Activated CD8-positive, alpha-beta memory T cell treated with anti-CD3 and anti-CD28 coated beads for 1 hour (primary cell): ENCODE measurements at places on chromosomes 2 and 18.

GRCh38 chr2:113876503-113877387, 13.1 kb upstream of the ACTR3 start:
- DNase-seq, result peak; percentile 37

- no peak for DNase-seq
These were observed 54.1 kb downstream of the CDC42EP3 start for GRCh38 chr2:37617119-37617892.

DNA sequence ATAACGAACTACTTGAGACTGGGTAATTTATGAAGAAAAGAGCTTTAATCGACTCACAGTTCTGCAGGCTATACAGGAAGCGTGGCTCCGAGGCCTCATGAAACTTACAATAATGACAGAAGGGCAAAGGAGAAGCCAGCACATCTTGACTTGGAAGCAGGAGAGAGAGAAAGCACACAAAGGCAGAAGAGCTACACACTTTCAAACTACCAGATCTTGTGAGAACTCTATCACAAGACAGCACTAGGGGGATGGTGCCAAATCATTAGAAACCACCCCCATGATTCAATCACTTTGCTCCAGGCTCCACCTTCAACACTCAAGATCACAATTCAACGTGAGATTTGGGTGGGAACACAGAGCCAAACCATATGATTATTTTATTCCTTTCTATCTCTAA, 655.9 kb upstream of the SYT4 start:
- no peak for DNase-seq

DNA sequence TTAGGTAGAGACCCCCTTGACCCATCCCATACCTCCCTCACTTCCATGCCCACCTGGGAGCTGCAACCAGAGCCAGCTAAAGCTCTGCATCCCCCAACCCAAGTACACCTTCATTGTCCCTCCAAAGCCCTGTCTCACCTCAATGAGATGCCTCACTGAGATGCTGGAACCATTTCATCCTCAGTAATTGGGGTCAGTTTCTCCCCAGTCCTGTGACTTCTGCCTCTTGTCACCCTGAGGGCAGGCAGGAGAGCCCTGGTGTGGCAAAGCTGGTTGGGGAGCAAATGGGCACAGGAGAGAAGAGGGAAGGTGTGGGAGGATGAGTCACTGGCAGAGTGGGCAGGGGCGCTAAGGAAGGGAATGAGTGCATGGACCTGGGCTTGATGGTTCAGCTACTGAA, 27.9 kb upstream of the NT5DC4 start:
- DNase-seq, result no peak

DNA sequence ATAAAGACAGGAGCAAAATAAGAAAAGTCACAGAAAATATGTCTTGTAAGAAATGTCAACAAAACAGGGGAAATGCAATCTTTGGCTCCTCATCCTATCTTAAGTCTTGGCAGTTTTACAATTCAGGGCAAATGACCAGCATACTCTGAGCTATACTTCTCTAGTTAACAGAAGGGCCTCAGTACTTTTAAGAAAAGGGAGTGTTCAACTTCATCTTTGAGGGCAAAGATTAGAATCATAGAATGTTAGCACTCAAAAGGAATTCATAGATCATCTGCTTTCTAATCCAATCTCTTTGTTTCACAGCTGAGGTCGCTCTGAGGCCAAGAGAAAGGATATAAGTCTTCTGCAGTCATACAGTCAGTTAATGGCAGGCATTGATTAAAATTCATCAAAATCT, 174.0 kb upstream of the NT5C1B start:
- no peak for DNase-seq

- DNase-seq, result no peak
These were observed 31.7 kb upstream of the ASPRV1 start for GRCh38 chr2:69993048-69993565.

GRCh38 chr2:148666555-148666954, 22.0 kb downstream of the EPC2 start:
- DNase-seq, result no peak

DNA sequence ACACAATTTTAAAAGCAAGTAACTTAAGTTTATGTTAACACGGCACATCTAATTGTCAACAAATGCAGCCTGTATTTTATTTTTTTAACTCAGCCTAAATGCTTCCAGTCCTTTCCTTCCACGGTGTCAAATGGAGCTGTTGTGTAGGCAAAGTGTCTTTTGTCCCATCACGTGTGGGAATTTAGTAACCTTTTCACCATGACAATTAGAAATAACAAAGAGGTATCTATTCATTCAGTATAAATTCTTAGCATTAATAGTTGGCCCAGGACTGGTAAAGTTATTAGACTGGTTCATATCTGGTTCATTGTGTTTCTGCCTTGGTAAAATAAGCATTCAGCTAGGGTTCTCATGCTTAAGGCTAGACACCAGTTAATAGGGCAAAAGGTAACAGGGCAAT, 47.9 kb downstream of the FRZB start:
- DNase-seq, result no peak

- DNase-seq, result no peak
These were observed 45.0 kb upstream of the EML4 start for GRCh38 chr2:42124011-42124785.

DNA sequence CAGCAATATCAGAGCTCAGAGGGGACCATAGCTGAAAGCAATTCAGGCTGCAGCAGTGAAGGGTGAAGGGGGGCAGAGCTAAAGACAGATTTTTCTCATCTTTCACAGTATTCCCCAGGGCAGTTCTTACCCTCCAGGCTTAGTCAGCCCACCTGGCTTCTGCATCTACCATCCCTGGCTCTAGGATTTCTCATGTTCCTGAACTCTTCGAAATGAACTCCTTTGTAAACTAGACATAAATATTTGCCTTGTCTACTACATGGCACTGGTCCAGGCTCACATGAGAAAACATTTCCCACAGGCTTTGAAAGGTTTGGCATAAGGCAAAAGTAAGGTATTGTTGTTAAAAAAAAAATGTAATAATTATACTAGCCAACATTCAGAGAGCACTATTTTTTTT, 23.6 kb upstream of the NEB start:
- DNase-seq, result no peak

GRCh38 chr18:36398419-36398818, 100.9 kb downstream of the FHOD3 start:
- no peak for DNase-seq

DNA sequence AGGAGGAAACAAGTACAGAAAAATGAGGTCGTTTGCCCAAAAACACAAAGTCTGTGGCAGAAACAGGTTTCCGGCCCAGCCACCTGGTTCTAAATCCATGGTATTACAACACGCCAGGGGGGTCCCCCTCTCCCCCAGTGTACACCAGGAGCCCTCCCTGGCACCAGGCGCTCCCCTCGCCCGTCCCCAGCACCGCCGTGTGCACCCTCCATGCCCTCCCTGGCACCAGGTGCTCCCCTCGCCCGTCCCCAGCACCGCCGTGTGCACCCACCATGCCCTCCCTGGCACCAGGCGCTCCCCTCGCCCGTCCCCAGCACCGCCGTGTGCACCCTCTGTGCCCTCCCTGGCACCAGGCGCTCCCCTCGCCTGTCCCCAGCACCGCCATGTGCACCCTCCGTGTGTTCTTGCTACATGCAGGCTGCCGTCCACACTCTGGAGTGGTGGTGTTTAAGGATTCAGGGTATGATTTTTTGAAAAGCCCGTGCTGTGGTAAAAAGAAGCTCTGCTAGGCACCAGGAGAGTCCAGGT, 59.8 kb upstream of the NFATC1 start:
- no peak for DNase-seq

DNA sequence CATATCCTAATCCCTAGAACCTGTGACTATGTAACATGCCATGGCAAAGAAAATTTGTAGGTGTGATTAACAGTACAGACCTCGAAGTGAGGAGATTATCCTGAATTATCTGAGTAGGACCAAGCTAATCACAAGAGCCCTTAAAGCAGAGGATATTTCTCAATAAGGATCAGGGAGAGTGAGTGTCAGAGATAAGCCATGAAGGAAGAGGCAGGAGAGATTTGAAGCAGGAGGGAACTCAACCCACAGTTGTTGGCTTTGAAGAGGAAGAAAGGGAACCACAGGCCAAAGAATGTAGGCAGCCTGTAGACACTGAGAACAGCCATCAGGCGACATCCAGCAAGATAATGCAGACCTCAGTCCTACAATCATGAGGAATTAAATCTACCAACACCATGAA, 229.3 kb downstream of the NBAS start:
- DNase-seq, result no peak

GRCh38 chr2:67945940-67946339, 116.9 kb downstream of the C1D start:
- DNase-seq, result no peak

DNA sequence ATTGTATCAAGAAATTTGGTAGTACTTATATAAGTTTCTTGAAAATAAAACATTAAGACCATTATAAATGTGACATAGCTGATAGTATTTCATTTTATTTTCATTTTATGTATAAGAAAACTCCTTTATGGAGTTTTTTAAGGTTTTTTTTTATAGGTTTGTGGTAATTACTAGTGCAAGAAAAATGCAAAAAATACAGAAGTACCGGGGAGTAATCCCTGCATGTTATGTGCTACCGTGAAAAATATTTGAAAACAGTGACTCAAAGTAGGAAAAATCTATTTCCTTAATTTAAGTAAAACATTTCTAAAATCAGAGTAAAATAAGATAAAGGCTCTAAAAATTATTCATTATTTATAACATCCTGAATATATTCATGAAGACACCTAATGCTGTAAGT, 21.6 kb downstream of the ZSWIM2 start:
- DNase-seq, result no peak

- no peak for DNase-seq
These were observed 332.0 kb downstream of the PIK3C3 start for GRCh38 chr18:42287047-42287446.

GRCh38 chr2:25304321-25304720, 37.4 kb downstream of the DNMT3A start:
- DNase-seq, result no peak

DNA sequence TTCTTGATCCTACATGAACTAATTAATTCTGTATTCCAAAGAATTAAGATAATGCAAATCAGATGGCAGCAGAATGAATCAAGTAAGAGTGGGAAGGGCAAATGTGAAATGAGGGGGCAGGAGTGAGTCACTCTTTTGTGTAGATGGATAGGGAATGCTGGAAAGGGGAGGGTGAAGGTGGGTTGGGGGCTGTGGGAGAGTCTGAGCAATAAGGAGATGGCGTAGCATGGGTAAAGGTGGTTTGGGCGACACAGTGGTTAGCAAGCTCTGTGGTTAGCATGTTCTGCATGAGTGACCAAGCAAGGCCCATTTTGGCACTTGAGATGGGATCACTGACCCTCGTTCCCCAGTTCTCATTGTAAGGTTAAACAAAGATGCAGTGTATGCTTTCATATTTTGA, 20.4 kb downstream of the GPD2 start:
- no peak for DNase-seq

GRCh38 chr18:24853076-24853475, 392.6 kb downstream of the HRH4 start:
- no peak for DNase-seq

- DNase-seq, result no peak
These were observed 6.8 kb downstream of the DNAJB2 start for GRCh38 chr2:219285894-219286425.

DNA sequence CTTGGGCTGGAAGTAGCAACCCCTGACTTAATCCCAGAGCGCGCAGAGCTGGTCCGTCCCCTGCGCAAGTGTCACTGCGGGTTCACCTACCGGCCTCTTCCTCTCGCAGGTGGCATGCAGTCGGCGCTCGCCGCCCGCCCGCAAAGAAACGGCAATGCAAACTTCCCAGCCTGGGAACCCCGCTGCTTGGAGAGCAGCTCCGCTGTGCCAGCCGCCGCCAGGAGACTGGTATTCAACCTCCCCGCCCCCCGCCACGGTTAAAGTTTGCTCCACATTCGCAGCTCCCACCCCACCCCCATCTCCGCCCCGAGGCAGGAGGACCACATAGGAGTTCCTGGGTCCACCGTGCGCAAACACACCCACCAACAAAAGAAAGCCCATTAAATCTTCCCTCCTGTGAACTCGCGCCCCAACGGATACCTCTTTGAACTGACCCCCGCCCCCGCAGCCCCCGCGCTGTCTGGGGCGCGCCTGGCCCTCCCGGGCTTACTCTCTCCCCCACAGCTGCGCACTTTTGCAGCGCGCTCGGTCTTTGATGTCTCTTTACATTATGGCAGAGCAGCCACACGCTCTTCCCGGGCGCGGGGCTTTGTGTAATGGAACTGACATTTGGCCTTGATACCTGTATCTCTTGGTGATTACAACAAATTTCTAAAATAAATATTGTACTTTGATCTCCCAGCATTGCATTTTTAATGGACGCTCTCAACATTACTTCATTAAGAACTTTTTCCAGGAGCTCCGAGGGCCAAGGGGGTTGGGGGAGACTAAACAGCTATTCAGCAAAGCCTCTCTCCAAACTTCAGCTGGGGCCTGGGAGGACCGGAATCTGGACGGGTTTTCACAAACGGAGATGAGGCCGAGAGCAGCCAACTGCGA, 3.1 kb upstream of the SP5 start:
- DNase-seq, result no peak

DNA sequence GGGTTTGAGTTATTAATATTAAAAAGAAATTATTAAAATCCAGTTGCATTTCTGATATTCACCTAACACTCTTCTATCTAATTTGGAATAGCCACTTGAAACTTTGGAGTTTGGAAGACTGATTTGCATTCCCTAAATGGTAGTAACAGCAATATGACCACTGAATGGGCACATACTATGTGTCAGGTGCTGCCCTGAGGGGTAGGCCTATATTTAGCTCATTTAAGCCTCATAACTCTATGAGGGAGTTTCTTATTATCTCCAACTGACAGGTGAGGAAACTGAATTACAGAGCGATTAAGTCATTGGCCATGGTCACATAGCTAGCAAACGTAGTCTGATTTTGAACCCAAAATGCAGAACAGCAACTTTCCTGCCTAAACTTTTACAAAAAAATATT, 77.3 kb downstream of the VWA3B start:
- no peak for DNase-seq

- no peak for DNase-seq
These were observed 1.0 kb downstream of the AGAP1 start for GRCh38 chr2:235494716-235495372.

DNA sequence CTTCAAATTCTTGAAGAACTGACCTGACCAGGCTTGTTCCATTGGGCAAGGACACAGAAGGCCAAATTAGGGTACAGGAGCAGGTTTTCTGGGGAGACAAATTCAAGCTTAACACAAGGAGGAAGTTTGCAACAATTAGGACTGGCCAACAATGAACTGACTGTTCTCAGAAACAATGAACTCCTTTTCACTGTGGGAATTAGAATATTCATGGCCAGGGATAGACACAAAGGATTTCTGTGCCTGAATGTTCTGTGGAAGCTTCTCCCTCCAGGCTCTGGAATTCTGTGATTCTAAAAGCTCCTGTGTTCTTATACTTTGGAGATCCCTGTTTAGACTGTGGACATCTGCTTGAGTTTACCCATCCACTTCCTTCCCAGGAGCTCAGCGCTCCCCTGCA, 15.2 kb downstream of the SMYD1 start:
- DNase-seq, result no peak
